ENCODE measurements at places on chromosomes 6 and 20.
A peak's percentile ranks its signal among the peaks of the same experiment; 100 is the strongest.

DNA sequence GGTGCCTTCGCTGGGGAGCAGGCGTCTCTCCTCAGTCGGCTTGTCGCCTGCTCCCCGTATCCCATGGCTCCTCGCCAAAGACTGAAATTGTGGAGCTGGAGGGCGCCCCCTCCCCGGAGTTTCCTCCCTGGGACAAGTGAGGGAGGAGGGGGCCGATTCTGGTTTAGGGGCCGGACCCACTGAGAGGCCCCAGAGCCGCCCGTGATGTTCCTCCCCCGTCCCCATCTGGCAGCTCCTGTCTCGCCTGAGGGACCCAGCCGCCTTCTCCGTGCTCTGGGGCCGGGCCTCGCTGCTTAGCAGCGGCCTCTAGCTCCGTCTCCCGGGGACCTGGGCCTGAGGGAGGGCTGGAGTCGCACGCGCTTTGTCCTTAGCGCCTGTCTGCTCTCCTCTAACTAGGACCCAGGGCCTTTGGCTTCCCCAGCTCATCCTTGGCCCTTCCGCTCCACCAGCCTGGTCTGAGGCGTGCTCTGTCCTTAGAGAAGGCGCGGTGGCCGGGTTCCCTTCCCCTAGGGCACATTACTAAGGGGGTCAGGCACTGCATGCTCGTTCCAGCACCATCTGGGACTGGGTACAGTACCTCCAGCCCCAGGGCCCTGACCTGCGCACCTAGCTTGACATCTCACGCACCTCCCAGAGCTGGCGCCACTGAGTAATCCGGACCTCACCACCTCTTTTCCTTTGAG lies 29.7 kb downstream of the SLC12A5 start:
- no peak for DNase-seq

GRCh38 chr20:48624315-48625020 lies 203.3 kb downstream of the PREX1 start:
- DNase-seq: peak; percentile 30

- no peak for DNase-seq
These were observed 37.3 kb downstream of the TFEB start for GRCh38 chr6:41697861-41698781.

DNA sequence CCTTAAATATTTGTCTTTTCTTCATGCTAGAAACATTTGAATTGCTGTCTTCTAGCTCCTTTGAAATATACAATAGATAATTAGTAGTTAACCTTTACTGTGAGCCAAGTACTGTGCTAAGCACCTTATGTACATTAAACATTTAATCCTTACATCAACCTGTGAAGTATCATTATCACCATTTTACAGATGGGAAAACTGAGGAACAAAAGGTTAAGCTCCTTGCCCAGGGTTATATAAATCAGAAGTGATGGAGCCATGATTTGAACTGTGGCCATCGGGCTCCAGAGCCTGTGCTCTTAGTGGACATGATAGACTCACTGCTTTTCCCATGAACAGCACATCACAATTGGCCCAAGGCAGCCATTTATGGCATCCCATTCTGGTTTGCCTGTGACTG lies 140.9 kb downstream of the UNC5CL start:
- DNase-seq: no peak

- no peak for DNase-seq
These were observed 43.4 kb upstream of the FABP7 start for GRCh38 chr6:122736163-122736562.

DNA sequence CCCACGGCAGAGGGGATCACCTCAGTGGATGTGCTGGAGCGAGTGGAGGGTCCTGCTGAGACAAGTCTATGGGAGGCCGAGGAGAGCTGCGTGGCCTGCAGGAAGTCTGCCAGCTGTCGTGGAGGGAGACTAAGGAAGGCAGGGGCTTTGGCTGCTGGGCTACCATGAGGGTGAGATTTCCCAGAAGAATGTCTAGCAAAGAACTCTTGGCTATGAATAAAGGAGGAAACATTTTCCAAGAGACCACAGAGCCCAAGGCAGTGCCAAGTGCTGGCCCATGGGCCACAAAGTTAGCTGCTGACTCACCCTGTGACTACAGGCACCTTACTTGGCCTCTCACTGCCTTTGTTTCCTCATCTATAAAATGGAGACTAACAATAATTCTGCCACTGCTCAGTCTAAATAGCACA lies 73.4 kb downstream of the PRDM1 start:
- DNase-seq: no peak

DNA sequence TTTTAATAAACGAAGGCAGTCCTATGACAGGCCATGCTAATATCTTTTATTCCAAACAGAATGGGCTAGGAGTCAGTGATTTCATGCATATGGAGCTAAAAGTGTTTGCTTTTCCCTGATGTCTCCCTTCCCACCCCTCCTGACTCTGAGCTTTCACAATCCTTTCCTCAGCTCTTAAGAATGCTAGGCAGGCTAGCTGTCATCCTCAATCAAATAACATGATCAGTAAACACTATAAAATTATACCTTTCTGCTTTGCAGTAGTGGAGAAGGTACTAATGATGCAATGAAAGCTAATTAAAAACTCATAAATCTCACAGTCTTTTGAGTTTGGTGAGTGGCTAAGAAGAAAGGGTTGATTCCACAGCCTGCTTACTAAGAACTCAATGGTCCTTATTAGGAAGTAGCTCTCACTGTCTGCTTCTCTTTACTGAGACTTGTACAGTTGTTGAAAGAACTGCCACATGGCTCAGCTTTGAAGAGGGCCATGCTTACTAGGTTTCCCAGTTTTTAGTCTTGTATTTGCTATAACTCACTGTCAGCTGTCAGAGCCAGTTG lies 250.9 kb upstream of the JAG1 start:
- DNase-seq: no peak

- DNase-seq: no peak
These were observed 686 bp upstream of the EGFL8 start for GRCh38 chr6:32163559-32164258.

DNA sequence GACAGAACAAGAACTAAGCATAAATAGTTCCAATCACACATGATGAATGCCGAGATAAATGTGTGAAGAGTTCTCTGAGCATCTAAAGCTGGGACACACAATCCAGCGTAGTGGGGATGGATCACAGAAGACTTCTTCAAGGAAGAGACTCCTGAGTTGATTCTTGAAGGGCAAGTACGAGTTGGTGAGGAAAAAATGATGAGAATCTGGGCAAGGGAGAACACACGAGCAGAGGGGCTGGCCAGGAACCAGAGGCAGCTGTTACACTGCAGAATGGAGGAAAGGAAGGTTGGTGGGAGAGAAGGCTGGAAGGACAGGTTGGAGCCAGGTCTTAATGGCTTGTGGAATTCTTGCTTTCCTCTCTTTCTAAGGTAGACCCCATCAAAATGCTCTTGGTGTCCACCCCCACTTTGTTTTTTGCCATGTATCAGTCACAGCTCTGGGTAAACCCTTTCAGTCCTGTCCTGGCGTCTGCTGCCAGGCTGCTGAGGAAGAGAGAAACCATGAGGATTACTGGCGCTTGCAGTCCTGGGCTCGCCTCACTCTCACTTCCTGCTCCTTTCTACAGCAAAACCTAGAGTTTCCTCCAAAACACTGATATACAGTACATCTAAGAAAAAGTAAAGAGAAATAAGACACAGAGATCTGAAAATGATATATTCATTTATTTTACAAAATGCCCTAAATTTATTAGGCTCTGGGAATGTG lies 127.6 kb upstream of the FAM184A start:
- DNase-seq: no peak

GRCh38 chr20:50283922-50284810 lies 93.5 kb downstream of the CEBPB start:
- no peak for DNase-seq

DNA sequence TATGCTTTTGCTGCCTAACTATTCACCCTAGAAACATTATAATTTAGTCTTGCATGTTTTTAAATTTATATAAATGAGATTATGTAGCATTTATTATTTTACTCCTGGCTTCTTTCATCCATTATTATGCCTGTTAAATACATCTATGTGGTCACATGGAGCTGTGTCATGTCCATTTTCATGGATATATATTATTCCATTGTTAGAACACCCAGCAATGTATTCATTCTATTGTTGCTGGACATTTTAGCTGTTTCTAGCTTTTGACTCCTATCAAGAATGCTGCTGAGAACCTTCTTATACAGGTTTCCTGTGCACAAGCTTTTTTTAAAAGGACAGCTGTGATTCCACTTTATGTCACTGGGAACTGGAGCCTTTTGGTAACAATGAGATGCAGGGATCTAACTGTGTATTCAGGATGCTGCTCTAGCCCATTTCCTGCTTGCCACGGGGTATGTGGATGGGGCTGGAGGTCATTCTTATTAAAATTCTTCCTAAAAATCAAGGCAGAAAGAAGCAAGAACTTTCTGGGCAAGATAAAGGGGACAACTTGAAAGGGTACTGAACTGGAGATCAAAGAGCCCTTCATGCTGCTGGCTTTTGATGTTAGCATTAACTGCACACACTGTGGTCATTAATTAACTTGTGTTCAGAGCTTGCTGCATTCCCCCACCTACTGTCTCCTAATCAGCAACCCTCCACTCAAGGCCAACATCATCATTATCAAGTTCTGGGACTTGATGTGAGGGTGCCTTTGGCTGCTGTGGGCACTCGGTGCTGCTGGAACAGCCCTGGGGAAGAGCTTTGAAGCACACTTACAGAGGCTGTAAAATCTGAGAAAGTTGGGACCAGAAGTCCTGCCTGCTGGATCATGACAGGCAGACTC lies 96.6 kb upstream of the AKIRIN2 start:
- no peak for DNase-seq

- DNase-seq: no peak
These were observed 45.3 kb upstream of the SIRPG start for GRCh38 chr20:1702855-1703254.

DNA sequence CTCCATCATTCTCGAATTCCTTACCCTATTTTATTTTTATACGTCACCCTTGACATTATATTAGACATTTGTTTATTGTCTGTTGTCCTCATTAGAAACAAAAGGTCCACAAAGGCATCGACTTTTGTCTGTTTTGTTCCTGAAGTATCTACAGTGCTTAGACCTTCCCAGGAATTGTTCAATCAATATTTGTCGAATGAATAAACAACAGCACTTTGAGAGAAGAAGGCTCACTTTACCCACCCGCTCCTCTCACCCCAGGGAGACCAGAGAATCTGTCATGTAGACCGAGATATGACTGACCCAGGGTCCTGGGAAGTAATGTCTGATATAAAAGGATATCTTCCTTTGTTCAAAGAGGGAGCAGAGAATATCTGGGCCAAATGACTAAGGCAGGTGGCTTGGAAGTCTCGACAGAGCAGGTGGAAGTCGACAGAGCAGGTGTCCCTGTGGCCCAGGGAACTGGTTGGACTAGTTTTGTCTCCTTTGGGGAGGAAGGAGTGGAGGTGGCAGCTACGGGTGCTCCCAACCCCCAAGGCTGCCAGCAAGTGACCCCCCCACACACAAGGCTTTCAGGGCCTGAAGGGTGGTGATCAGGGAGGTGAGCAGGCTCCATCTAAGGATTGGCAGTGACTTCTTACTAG lies 14.8 kb upstream of the CHMP4B start:
- DNase-seq: no peak

- DNase-seq: no peak
These were observed 164.5 kb upstream of the BTBD3 start for GRCh38 chr20:11753155-11753554.

DNA sequence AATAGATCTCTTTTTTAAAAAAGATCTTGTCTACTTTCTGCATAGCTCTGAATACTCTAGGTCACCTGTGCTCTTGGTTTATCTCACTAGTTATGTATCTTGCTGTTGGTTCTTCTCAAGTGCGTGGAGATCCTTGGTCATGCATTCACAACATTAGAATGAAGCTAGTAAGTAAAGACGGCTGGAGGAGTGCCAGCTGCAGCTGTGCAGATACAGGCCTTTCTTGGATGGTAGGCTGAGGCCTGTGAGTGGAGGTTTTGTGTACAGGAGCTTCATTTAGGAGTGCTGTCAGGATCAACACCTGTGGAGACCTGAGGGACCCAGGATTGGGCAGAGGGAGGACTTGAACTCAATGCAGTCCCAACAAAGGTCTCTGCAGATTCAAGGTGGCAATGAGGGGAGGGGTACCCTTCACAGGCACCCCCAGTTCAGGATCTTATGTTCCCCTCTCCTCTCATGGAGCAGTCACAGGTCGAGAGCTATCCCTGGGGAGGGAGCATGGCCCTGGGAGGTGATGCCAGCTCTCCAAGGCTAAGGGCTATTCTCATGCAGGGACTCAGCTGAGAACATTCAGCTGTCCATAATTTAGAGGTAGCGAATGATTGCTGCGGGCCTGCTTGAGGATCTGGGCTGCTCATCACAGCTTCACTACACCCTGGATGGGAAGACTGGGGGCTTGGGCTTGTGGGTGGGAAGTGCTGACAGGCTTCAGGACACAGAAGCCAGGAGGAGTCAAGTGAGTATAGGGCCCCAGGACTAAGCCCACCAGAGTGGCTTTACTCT lies 98.9 kb upstream of the ENPP5 start:
- no peak for DNase-seq

DNA sequence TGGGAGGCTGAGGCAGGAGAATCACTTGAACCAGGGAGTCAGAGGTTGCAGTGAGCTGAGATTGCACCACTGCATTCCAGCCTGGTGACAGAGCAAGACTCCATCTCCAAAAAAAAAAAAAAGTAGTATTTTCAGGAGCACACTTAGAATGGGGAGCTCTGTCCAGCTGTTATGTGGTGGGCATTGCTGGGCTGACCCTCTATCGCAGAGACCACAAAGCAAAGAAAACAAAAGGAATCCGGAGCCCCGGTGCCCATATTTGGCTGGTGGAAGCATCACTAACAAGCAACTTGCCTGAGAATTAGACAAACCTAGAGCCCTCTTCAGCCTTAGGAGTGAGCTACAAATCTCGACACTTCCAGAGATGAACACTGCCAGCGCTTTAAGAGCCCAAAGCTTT lies 137.3 kb upstream of the GPR6 start:
- DNase-seq: no peak

- DNase-seq: no peak
These were observed 247.6 kb downstream of the DLL1 start for GRCh38 chr6:170043150-170043819.

GRCh38 chr6:159718634-159719033 lies 8.7 kb upstream of the WTAP start:
- DNase-seq: no peak

DNA sequence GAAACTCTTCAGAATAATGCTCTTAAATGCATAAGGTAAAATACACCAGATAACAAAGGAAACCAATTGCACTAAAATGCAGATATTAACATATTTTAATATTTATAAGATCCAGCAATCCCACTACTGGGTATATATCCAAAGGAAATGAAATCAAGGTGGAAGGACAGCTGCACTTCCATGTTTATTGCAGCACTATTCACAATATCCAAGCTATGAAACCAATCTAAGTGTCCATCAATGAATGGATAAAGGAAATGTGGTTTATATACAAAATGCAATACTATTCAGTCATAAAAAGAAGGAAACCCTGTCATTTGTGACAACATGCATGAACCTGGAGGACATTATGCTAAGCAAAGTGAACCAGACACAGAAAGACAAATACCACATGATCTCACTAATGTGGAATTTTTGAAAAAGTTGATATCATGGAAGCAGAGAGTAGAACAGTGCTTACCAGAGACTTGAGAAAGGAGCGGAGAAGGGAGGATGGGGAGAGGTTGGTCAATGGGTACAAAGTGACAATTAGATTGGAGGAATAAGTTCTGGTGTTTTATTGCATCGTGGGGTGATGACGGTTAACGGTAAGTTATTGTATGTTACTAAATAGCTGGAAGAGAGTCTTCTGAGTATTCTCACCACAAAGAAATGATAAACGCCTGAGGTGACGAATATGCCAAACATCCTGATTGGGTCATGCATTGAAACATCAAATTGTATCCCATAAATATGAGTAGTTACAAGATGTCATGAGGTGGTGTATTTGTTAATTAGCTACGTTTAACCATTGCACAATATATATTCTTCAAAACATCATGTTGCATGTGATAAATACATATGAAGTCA lies 37.9 kb upstream of the RNF24 start:
- DNase-seq: no peak

Data from CD8-positive, alpha-beta memory T cell (primary cell).